ENCODE measurements at places on chromosomes 11 and 22.

- peak; percentile 10 for DNase-seq
Measured at GRCh38 chr22:30733181-30733631, 38.5 kb downstream of the OSBP2 start.

DNA sequence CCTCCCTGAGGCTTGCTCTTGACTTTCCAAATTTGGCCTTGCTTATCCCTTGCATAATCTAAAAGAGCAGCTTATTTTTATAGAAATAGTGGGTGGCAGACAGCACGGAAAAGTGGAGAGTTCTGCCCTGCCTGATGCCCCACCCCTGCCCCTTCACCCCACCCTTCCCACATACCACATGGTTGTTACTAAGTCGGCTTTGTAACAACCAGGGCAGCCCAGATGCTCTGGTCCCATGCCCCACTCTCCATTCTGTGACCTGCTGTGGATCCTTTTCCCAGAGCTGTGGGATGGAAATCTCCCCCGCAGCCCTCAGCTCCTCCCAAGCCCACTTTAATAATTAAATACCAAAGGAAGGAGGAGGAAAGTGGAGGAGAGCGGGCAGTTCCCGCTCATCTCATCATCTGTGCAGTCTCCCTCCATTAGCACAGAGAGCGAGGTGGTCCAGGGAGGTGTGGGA is 10.9 kb downstream of the MRGPRF start:
- no peak for DNase-seq

DNA sequence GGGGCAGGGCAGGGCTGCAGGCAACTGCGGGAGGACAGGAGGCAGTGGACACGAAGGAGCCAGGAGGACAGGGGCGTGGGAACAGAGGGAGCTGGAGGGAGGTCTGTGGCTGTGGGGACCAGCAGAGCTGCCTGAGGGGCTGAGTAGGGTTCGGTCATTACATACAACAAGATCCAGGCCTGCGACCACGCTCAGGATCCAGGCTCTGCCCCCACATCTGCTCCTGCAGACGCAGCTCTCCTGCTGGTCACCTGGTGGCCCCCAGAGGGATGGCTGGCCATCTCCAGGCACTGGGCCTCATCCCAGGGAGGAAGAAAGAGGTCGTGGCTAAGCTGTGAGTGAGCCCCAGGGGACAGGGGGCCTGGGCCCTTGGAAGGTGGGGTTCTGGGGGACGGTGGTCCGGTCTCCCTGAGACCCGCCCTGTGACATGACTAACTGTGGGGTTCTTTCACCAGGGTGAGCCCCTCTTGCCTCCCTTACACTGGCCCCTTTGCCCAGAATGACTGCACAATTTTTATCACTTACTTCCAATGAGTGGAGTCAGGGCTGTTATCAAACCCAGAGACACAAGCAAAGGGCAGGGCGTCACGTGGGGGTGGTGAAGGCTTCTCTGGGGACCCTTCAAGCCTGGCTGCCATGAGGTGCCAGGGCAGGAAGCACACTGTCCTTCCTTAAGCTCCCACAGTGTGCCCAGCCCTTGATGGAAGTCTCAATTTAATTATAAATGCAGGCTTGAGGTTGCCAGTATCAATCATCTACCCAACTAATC is 6.7 kb upstream of the APOBEC3A start:
- no peak for DNase-seq

GRCh38 chr22:39279170-39279850 is 34.5 kb upstream of the PDGFB start:
- DNase-seq: no peak

DNA sequence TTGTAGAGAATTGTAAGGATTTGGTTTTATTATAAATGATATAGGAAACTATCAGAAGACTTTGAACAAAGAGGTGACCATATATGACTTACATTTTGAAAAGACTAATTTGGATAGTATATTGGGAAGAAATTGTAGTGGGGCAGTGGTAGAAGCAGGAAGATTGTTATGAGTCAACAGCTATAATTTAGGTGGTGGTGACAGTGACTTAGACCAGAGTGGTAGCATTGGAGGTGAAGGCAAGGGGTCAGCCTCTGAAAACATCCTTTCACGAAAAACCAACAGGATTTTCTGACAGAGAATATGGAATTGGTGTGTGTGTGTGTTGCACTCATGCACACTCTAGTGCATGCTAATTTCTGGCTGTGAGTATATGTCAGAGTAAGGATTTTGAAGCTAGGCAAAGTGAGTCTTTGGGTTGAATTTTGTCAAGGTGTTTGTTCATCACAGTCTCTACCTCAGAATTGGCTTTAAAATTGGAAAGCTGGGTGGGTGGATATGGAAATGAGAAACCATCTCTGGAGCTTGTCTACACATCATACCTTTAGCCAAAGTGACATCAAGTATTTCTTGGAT is 8.2 kb upstream of the HBE1 start:
- no peak for DNase-seq

DNA sequence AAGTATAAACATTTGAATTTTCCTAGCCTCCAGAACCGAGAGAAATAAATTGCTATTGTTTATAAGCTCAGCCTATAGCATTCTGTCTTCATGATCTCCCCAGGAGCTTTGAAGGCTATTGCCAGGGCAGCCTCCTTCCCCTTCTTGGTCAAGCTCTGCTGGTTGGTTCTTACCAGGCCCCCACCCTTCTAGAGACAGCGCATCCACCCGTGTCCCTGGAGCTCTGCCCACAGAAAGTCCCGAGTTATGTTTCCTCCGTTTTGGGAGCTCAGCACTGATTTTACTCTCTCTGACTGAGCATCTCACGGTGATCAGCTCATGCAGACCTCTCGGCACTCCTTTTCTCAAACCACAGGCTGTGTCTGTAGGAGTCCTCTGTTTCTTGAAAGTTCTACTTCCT is 123.8 kb upstream of the SORL1-AS1 start:
- no peak for DNase-seq

DNA sequence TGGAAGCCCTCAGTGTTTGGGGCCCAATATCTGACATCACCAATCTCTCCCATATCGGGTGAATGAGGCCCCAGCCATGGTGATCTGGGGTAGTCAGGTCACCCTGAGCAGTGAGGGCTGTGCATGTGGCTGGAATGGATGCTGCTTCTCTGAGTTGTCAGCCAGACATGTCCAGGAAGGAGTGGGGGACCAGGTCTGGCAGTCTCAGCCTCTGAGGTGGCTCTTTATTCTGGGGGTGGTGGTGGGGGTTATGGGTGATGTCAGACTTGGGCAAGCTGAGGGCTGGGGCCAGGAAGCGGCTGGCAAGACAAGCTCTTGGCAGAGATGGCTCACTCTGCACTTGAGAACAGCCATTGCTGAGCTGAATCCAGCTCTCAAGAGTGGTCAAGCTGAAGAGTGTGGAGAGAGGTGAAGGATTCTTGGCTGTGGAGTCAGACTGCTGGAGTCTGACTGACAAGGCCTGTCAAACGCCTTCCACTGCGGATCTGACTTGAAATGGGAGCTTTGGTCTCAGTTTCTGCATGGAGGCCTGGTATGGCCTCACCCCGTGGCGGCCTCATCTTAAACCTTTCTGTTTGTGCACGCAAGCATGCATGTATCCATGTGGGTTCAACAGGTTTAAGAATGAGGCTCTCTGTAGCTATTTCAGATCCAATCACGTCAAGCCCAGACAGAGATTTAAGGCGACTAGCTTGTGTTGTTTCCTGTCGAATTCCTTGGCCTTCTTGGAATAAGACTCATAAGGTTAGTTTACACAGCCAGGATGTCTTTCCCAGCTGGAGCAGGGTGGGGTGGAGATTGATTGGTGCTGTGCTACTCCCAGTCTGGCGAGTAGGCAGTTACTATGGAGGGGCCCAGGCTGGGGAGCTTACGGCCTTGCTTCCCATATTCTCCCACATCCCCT is 83.9 kb upstream of the TIMP3 start:
- DNase-seq: no peak

DNA sequence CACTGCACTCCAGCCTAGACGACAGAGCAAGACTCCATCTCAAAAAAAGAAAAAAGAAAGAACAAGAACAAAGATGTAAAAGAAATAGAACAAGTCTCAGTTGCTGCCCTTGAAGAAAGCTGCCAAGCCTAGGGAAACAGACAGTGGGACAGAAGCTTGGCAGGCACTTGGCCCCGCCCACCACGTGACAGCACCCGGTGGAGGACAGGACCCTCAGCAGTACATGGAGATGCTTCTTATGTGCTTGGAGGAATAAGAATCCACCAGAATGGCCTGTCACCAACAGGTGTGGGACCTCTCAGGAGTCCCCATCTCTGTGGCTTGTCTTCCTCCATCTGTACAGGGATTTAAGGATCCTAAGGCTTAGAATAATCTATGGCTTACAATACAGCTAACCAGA is 7.6 kb upstream of the TMPRSS6 start:
- no peak for DNase-seq

GRCh38 chr22:41885116-41885515 is 29.8 kb downstream of the SHISA8 start:
- DNase-seq: no peak

DNA sequence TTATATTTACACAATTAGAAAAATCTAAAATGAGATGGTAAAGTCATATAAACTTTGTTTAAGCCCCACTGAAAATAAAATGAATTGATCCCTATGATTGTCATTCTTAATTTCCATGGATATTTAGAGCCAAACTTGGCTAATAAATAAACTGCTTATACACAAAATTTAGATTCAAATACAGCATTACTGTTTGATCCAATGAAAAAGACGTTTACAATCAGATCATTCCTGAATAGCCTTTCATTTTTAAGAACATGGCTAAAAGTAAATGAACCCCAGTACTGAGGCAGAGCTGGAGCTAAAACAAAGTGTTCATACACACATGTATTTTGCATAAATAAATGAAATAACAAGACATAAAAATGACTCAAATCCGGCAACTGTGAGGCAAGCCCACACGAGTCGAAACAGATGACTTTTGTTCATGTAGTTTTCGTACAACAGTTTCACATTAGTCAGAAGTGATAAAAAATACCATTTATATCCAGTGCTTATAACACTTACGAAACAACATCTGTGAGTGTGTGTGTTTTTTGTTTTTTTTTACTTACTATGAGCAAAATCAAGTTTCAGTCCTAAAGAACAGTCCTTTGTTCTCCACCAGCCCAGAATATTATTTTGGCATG is 386.5 kb downstream of the SOX6 start:
- DNase-seq: peak; percentile 74

DNA sequence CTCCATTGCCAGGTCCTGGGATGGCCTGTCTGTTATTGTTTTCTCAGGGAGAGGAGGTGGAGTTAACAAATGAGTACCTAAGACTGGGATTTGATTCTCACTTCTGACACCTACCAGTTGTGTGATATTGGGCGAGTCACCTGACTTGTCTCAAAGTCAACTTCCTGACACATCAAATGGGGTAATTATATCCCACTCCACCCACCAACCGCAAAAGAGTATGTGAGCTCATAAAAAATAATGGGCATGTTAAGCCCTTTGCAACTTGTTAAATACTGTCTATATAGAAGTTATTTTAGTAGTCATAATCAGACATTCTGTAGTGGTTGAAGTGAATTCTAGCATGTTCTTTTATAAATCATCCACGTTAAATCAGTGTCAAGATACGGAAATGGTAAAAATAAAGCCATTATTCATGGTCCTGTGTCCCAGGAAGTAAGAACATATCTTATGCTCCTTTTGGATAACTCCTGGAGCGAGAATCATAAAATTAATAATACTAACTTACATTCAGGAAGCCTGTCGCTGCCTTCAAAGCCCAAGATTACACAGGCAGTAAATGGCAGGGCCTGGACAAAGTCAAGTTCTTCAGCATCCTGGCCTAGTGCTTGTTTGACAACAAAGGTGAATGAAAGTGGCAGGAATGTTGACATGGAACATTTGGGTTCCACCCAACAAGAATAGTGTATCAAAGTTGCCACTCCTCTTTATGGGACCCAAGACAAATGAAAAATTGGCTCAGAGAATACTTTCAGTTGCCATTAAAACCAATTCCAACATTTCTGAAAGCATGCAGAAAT is 54.3 kb downstream of the SYTL2 start:
- DNase-seq: no peak
